ENCODE measurements at places on chromosomes 16 and 17. TPM values are rescaled to one million over a fixed set of nuclear protein-coding genes. Genes with fewer than 3 reads are reported as not detected.

The MAF gene
- 97.9 TPM for total RNA-seq

The KIAA0753 gene
- total RNA-seq, result 20.9 TPM

The SERPINF2 gene
- 0.11 TPM for total RNA-seq

The MAPK7 gene
- 14.8 TPM for total RNA-seq

The MYH8 gene
- total RNA-seq, result not detected

The C17orf50 gene
- not detected for total RNA-seq

The SYNRG gene
- 25.1 TPM for total RNA-seq

The ZNF688 gene
- total RNA-seq, result 8.0 TPM

The IST1 gene
- 173 TPM for total RNA-seq

The MYH13 gene
- not detected for total RNA-seq

The CFAP97D1 gene
- not detected for total RNA-seq

The MGAT5B gene
- total RNA-seq, result 0.26 TPM
